Breast epithelium (tissue), 4 donors: ENCODE measurements at places on chromosomes 5 and 9. TPM values are rescaled to one million over a fixed set of nuclear protein-coding genes. Genes with fewer than 3 reads are reported as not detected.

IRX1 gene
- total RNA-seq = 49.2 TPM

- H3K4me3 ChIP-seq = no peak overlapping the region
- H3K36me3 ChIP-seq = no peaks in the 10 kb centered on the region
These were observed 156.1 kb upstream of the ERCC6L2 start for GRCh38 chr9:95719354-95719753.

DNA sequence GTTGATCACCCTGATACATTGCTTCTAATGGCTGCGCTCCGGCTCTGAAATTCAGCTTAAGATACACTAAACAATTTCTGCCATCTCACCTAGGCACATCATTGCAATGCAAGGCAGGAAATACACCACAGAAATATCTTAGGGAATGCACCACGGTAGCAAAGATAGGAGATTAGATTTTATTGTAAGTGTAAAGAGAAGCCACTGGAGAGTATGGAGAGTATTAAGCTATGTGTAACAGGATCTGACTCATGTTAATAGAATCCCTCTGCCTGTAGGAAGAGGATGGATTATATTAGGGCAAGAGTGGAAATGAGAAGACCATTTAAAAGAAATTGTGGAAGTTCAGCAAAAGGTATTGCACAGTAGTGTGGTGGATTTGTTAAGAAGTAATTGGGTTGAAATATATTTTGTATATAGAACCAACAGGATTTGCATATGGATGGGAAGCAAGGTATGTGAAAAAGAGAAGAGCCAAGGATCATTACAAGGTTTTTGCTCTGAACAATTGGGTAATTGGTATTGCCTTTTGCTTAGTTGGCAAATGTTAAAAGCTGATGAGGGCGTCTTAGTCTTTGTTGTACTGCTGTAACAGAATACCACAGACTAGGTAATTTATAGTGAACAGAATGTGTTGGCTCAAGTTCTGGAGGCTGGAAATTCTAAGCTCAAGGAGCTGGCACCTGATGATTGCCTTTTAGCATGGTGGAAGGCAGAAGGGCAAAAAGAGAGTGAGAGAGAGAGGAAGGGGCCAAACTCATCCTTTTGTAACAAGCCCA, 636.1 kb downstream of the PSAT1 start:
- no peaks in the 10 kb centered on the region for H3K27me3 ChIP-seq
- no peaks in the 10 kb centered on the region for H3K36me3 ChIP-seq
- no peak for DNase-seq
- no peak overlapping the region for H3K27ac ChIP-seq
- H3K4me1 ChIP-seq = no peaks in the 10 kb centered on the region
- H3K4me3 ChIP-seq = no peak overlapping the region

DNA sequence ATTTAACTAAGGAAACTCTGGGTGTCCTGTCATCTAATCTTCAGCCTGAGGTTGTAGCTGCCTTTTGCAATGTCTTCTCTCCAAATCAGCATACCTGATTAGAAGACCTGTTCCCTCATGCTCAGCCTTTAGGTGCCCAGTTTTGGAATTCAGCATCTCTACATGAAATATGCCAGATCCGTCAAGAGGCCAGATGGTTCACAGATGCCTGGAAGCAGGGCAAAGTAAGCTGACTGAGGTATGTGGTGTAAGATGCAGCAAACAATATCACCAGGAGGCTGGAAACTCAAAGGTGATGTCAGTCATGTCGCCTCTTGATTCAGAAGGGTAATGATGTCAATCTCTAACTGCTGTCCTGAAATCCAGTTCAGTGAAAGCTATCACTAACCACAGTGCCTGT, 324.4 kb downstream of the PRELID2 start:
- H3K4me1 ChIP-seq = no peaks in the 10 kb centered on the region
- H3K27me3 ChIP-seq = no peaks in the 10 kb centered on the region
- no peak overlapping the region for H3K4me3 ChIP-seq
- DNase-seq = no peak

PCDHGB3 gene
- total RNA-seq = 10.2 TPM

DNA sequence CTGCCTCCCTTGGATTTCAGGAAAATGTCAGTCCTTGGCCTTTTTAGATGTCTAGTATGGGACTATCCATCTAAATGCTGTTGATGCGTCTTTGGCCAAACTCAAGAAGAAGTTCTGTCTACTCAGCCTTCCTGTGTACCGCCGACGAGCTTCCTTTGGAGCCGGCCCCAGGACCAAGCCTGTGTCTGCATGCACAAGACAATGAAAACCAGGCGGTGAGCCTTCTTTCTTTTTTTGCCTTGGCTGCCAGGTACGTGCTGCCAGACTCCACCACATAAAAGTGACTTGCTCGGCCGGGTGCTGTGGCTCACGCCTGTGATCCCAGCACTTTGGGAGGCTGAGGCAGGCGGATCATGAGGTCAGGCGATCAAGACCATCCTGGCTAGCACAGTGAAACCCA, 6.0 kb upstream of the NEURL1B start:
- no peak overlapping the region for H3K4me3 ChIP-seq
- H3K4me1 ChIP-seq = no peaks in the 10 kb centered on the region
- H3K36me3 ChIP-seq = no peaks in the 10 kb centered on the region
- no peak for DNase-seq

GRCh38 chr5:171428168-171428696, 8.8 kb downstream of the FGF18 start:
- no peak overlapping the region for H3K27ac ChIP-seq
- no peaks in the 10 kb centered on the region for H3K27me3 ChIP-seq
- no peaks in the 10 kb centered on the region for H3K36me3 ChIP-seq
- no peak for DNase-seq
- no peaks in the 10 kb centered on the region for H3K4me1 ChIP-seq

DNA sequence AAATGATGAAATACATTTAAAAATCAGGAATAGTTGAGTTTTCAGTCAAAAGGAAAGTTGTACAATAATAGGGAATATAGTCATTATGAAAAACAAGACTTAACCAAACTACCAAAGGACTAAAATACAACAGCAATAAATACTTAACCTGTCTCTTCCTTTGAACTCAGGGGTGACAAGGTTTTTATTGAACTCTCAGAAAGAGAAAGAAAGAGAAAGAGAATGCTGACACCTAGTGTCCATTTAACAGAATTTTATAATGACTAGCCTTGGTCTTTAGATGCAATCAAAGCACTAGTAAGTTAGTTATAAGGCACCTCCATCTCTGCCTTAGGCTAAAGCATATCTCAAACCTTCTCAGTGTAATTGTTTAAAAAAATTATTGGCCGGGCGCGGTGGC, 47.5 kb downstream of the UIMC1 start:
- H3K4me3 ChIP-seq = no peak overlapping the region
- H3K27me3 ChIP-seq = no peaks in the 10 kb centered on the region
- H3K27ac ChIP-seq = no peak overlapping the region

DNA sequence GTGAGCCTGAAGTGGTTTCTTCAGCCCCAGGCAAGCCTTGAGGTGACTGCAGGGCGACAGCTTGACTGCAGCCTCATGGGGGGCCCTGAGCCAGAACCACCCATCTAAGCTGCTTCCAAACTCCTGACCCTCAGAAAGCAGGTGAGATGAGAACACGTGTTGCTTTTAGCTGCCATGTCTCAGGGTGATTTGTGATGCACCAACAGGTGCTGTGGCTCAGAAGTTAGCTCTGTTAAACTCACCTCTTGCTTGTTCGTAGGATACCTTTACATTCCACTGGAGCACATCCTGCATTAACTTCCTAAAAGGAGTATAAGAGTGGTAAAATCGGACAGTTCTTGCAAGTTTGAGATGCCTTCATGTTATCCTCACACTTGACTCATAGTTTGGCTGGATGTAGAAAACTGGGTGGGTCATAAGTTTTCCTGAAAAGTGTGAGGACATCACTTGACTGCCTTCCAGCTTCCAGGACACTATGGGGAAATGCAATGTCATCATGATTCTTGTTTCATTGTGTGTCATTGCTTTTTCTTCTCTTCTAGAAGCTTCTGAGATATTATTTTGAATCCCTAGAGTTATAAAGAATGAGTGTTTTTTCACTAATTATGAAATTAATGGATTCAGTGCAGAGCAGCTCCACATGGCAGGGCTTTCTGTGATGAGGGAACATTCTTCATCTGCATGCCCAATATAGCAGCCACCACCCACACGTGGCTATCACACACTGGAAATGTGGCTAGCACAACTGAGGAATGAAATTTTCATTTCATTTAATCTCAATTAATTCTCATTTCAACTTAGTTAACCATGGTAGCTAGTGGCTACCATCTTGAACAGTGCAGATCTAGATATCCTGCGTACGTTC, 92.3 kb downstream of the HSD17B3 start:
- H3K27ac ChIP-seq = no peak overlapping the region
